ENCODE measurements at places on chromosomes 7 and 10. TPM values are rescaled to one million over a fixed set of nuclear protein-coding genes. Genes with fewer than 3 reads are reported as not detected.

PTF1A gene
- 0.51 TPM for total RNA-seq

DNA sequence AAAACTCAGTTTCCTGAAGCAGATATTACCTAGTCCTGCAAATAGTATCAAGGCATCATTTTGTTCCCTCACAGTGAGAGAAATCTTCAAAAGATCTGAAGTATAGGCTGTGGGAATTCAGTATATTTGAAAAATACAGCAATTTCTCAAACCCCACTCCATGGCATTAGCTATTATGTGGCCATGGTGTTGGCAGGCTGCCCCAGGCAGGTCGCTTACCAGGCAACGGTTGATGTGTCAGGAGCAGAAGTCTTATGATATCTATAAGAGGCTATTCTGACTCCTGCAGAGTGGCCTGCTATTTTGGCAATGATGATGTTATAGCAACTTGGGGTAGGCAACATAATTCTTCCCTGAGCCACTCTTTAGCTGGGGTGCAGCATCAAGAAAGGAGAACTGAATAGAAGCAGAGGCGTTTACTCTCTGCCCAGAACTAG, 187.9 kb downstream of the PLXDC2 start:
- no peak for DNase-seq

DNA sequence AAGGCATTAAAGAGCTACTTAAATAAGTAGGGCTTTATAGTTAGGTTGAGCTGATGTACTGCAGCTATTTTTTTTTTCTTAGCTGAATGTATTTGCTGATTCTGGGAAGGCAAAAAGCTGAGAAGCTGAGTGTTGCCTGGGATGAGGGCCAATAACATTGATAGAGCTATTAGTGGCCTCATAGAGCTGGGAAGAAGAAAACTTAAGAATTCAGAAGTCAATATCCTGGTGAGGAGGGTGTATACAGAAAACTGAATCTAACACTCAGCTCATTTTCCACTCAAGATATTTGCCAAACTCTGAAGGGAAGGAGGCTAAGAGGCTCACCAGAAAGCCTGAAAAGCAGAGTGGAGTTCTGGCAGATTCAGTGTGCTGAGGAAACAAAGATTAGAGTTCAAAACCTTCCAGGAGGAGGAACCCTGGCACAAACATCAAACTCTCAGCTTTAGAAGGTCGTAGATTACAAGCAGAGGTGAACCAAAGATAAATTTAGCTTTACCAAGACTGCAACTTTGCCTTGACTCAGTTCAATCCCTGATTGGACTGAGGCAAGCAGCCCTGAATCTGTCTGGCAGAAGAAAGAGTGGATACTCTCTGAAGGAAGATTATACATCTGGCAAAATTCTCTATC, 11.3 kb downstream of the PPP1R3C start:
- DNase-seq, result no peak

GRCh38 chr7:125573126-125573525, 643.5 kb upstream of the POT1 start:
- DNase-seq, result no peak

C10orf105 gene
- not detected for total RNA-seq

DNA sequence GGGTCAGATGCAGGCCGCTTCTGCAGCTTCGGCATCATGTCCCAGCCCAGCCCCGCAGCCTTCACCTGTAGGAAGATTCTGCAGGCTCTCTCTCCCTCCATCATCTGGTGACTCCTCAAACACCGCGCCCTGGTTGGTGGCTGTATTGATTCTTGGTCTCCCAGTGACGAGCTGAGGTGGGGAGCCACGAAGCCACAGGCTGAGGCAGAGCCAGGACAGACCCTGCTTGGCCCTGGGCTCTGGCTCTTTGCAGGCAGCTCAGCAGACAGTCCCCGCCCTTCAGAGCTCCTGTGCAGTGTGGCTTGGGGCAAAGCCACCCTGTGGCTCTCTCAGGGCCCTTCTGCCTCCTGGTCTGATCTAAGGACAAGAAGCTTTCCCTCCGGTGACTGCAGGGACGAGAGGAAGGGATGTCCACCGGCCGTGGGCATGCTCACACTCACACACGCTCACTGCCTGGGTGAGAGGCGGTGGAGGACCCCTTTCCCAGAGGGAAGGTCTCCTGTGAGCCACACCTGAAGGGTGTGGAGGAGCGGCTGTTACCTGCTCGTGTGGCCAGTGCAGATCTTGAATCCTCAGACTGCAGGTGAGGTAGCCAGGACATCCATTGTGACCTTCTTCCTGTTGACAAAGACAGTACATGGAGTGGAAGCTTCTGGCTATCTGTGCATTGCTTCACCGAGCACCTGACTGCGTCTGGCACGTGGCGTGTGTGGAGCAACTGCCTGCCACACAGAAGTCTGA, 79.6 kb downstream of the INPP5A start:
- DNase-seq, result no peak

DNA sequence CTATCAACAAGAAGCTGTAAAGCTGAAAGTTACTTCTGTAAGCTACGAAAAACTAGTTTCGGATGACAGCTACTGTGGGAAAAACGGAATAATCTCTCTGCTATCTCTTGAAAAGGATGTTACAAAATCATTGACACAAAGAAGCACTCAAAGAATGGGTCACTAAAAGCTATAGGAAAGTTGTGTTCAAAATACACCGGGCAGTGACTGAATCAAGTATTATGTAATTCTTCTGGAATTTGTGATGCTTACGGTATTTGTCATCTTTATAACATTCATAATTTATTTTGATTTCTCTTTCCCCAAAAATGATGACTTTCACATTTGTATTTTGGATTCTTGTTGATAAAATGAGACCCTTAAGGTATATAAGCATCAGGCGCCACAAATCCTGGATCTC, 112.1 kb upstream of the KLF6 start:
- DNase-seq, result no peak

GRCh38 chr7:118449797-118450567, 225.5 kb downstream of the ANKRD7 start:
- no peak for DNase-seq

DNA sequence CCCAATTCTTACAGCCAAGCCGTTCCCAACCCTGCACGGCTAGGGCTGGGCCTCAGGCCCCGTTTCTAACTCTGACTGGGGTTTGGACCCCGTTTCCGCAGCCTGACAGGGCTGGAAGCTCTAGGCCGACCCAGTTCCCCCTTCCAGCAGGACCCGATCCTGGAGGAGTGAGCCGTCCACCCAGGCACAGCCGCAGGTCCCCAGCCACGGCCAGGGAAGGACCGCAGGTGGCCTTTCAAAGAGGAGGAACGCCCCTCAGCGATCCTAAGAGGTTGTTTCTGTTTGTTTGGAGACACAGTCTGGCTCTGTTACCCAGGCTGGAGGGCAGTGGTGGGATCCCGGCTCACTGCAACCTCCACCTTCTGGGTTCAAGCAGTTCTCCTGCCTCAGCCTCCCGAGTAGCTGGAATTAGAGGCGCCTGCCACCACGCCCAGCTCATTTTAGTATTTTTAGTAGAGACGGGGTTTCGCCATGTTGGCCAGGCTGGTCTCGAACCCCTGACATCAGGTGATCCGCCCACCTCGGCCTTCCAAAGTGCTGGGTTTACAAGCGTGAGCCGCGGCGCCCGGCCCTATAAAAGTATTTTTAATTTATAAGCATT, 778 bp upstream of the GET4 start:
- DNase-seq, result no peak

- DNase-seq, result peak; percentile 72
Observed at GRCh38 chr10:121927318-121927840, 452 bp downstream of the ATE1 start.

GRCh38 chr10:77763453-77764430, 126.1 kb upstream of the KCNMA1 start:
- no peak for DNase-seq

DNA sequence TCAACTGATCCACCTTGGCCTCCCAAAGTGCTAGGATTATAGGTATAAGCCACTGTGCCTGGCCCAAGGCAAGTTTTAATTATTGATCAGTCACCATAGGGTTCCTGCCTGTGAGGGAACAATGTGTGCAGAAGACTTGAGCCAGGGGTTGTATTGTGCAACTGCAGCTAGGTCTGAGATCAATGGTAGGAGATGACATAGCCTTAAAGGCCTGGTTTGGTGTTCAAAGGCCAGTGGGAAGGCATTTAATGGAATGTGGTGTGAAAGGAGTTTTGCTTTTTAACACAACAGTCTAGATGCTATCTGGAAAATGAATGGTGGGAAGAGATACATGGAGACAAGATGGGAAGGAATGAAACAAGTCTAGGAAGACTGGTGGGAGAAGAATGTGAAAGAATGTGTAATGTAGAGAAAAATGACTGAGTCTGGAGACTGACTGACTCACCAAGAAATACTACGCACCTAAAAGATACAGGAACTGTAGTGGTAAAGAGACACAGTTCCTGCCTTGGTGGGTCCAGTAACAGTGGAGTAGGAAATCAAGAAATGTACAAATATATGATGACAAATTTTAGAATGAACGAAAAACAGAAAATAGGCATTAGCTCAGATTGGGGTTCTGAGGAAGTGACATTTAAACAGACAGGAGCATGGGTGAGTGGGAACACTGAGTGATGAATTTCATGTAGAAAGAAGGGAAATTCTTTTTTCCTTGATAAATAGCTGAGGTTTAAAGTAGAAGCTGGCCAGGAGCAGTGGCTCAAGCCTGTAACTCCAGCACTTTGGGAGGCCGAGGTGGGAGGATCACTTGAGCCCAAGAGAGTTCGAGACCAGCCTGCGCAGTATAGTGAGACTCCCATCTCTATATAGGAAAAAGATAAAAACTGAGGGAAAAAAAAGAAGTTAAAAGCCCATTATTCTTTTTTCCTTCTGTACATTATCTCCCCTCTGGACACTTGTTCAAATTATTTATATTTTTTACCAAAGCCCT, 9.4 kb downstream of the HNRNPF start:
- no peak for DNase-seq

- no peak for DNase-seq
Observed at GRCh38 chr10:46077731-46078413, 31.8 kb upstream of the MSMB start.

SNCG gene
- total RNA-seq, result 60.4 TPM

GRCh38 chr10:15715619-15716227, 4.0 kb downstream of the ITGA8 start:
- DNase-seq, result no peak

KCND2 gene
- total RNA-seq, result 3.0 TPM

GRCh38 chr7:156435486-156436231, 204.9 kb upstream of the RNF32 start:
- no peak for DNase-seq

DNA sequence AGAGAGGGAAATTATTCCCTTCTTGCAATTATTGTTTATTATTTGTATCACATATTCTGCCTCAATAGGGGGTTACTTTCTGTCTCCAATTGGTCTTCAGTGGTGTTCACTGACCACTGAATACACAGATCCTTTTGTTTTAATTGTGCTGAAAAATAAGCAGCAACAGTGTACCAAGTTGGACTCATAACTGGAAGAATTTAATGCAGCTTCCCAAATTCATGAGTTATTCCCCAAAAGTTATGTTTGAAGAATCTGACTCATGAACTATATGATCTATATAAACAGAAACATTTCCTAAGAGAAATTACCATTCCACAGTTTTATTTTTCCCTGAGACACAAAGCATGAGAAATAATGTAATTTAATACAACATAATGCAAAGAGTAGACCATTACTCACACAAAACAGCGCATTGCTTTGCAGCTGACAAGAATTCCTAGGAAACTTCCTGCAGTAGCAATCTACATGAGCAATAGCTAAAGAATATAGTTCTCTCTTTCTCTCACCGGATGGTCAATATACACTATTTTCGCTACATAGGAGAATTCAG, 479.2 kb downstream of the HTR7 start:
- DNase-seq, result no peak

DNA sequence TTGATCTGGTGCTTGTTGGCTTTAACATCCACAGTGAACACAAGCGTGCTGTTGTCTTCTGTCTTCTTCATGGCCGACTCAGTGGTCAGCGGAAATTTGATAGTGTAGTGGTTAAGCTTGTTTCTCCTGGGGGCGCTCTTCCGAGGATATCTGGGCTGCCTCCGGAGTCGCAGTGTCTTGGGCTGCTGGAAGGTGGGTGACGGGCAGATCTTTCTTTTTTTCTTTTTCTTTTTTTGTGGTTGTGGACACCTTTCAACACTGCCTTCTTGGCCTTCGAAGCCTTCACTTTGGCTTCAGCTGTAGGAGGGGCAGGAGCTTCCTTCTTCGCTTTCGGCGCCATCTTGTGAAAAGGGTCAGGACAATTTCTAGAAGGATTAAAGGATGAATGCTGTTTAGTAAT, 23.8 kb upstream of the RPA3 start:
- no peak for DNase-seq

EIF4H gene
- total RNA-seq, result 251 TPM

DNA sequence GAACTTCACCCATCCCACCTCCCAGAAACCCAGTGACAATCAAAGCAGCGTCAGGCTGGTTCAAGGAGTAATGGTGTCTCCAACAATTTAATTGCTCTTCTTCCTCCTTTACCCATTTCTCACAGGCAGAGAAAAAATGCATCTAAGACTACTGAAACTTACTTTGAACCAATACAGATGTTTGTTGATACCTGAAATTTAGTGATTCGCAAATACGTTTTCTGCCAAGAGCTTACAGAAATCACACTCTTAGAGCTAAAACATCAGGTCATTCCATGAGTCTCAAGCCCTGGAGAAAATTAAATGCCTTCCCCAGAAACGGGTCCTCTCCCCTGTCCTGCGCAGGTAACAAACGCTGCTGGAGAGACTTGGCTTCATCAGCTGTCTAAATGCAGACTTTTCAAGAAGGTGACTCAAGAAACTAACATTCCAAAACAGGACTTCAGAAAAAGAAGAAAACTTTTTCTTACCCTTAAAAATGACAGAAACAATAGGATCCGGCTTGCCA, 443 bp downstream of the MYOF start:
- DNase-seq, result no peak

ABCC2 gene
- 64.0 TPM for total RNA-seq

SPDYE16 gene
- total RNA-seq, result 0.51 TPM

SPDYE2B gene
- total RNA-seq, result not detected

All from type B pancreatic cell (in vitro differentiated cells).